ENCODE measurements at places on chromosomes 4 and X.

GRCh38 chr4:105807496-105807895, 87.8 kb upstream of the NPNT start:
- no peak for DNase-seq

- no peak for DNase-seq
These were observed 96.4 kb downstream of the FAM13A start for GRCh38 chr4:88960576-88960975.

- no peak for DNase-seq
These were observed 10.8 kb upstream of the CITED1 start for GRCh38 chrX:72316408-72317110.

- DNase-seq: no peak
These were observed 304 bp upstream of the SPIN2A start for GRCh38 chrX:57137501-57137900.

DNA sequence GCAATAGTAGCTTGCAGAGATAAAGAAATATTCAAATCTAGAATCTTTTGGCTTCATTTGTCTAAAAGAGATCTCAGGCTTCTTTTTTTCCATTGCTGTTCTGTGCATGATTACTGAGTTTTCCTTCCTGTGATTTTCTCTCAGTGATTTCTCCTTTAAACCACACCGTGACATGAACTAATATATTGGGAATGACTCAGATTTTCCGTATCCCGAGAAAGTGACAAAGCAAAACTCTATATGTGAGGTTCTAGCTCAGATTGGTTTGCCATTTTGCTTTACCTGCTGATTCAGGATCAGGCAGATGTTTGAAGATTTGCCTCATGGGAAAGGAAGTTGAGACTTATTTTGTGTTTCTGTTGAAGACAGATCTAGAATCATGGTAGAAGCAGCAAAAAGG, 59.4 kb downstream of the MTHFD2L start:
- DNase-seq: no peak

DNA sequence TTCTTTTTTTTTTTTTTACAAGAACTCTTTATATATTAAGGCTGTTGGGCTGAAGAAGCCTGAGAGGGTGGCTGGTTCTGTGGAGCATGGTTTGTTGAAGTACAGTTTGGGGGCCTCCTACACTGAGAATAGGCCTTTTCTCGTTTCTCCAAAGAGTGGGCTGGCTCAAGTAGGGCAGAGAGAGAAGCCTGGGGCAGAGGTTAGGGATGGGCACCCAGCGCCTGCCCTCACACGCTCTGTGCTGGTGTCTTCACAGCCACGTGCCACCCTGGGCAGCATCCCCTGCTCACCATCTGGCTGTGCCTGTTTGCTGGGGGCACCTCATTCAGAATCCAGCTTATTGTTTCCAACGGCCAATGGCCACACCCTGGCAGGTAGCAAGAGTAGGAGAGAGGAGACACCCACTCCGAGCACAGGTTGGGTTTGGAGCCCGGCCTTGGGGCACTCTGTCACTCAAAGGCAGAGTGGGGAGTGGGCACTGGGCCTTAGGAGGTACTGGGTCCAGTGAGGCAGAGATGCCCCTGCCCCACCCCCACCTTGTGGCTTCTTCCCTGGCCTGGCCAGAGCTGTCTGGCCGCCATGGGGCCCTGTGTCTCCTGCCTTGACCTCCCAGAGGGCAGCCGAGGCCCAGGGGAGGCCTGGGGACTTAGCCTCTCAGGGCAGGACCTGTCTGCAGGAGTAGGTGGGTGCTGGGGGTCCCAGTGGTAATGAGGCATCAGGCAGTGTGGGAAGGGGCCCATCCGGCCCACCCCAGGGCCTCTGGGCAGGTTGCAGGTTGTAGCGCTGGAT, 2.9 kb downstream of the MSANTD1 start:
- no peak for DNase-seq

DNA sequence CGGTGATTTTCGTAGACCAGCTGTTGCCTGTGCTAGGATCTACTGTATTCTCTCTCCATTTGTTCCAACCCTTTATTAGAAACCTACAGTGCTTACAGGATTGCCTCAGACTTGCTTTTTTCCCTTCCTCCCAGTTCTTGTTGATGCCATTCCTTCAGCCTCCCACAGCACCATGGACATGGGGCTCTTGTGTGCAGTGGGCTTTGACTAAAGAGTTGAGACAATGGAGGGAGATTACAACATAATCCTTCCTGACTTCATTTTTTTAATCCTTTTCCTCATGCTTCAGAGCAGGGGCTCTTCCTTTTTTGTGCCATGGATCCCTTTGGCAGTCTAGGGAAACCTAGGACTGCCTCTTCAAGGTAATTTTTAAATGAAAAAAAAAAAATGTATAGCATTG, 92.1 kb downstream of the BMPR1B start:
- no peak for DNase-seq

- no peak for DNase-seq
These were observed 48.6 kb downstream of the MAGEA9 start for GRCh38 chrX:149830192-149830873.

DNA sequence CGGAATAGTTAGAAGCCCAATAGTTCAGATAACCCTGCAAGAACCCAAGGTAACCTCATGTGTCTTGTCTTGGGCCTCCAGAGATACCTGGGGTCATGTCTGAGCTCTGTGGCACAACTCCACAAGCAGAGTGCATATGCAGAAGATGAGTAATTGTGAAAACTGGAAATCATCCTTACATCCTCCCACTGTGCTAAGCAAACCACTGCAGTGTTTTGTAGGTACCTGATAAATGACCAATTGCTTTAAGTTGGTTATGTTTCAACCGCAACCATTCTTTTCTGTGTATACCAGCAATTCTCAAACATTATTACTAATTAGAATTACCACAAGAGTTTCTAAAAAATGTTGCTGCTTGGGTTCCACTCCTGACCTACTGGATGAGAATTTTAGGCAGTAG, 73.2 kb downstream of the CBLL2 start:
- DNase-seq: no peak

DNA sequence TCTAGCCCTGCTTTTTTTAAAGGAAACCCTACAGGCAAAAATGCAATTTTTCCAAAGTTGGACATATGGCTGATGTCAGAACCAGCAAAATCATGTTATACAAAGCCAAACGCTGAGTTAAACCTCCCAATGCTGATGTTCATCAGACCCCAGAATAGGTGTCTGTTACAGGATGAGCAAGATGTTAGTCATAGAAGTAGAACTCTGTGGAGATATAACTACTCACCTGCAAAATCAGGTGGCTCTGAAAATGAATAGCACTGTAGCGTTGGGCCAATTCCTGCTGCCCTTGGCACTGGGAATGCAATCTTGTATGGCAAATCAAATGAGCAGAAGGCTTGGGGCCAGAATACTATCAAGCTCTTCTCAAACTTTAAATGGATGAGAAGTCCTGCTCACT, 634.1 kb downstream of the RPA4 start:
- DNase-seq: no peak

DNA sequence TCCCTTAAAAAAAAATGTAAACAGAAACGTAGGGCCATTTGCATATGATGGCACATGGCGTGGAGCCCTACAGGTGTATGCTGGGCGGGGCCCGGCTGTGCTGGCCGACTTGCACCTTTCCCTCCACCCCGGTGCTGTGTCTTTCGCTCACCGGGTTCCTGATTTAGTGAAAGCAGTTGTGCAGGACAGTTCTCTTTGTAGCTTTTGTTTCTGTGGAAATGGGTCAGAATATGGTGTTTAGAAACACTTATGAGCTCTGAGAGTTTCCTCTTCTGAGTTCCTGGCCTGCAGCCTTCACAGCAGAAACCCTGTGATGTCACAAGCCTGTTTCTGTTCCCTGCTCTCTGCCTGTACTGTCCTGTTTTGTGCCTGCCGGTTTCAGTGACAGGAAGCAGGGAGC, 22.5 kb upstream of the MSANTD1 start:
- no peak for DNase-seq

DNA sequence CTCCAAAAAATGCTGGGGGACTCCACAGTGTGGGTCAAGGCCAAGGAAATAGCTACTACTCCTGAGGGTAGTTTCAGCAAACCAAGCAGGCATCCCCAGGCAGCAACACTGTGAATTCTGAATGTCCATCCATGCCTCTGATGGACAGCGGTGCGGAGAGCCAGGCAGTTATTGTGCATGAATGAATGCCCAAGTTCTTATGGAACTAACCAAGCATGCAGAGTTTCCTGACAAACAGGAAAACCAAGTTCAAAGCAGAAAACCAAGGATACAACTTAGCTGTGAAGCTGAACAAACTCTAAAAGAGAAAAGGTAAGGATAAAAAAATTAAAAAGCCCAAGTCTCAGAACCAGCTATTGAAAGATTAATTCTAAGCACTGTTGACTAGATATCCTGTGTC, 642.6 kb upstream of the HS3ST1 start:
- DNase-seq: no peak

DNA sequence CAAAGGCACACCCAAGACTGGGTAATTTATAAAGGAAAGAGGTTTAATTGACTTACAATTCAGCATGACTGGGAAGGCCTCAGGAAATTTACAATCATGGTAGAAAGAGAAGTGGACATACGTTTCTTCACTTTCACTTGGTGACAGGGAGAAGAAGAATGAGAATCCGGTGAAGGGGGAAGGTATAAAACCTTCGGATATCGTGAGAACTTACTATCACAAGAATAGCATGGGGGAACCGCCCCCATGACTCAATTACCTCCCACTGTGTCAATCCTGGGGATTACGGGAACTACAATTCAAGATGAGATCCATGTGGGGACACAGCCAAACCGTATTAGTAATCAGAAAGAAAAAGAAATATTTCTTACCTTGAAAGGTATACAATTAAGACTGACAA, 782.9 kb upstream of the HS3ST1 start:
- DNase-seq: no peak

DNA sequence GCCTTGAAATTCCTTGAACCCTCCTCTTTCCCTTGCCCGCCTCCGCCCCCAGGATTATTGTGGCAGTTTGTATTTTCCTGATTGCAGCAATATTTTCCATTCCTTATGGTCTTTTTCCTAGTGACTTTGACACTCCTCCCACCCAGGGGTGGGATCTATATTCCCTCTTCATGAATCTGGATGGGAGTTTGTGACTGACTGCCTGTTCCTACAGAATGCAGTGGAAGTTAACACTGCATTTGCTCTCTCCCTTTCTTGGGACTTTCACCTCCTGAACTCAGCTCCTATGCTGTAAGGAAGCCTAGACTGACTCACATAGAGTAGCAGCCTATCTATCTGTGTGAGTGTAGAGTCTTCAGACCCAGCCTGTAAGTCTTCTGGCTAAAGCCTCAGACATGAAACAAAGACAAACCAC, 2.2 kb downstream of the FUNDC2 start:
- no peak for DNase-seq

DNA sequence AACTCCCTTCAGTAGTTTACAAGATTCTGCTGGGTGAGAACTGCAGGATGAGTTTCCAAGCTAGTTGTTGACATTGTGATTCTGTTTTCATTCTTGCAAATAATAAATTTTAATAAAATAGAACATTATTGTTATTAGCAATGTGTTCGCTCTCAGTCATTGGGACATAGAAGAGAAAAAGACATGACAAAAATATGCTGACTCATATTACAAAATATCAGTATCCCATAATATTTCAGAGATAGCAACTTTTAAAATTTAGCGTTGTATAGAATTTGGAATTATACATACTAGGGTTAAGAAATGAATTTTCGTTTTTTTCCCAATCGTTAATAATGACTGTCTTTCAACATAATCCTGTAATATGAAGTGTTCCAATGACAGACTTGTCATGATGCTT, 45.4 kb downstream of the KIT start:
- no peak for DNase-seq

- peak; percentile 1 for DNase-seq
These were observed 68.3 kb downstream of the FMR1NB start for GRCh38 chrX:148049441-148049840.

- no peak for DNase-seq
These were observed 904 bp upstream of the WDR1 start for GRCh38 chr4:10117359-10118047.

DNA sequence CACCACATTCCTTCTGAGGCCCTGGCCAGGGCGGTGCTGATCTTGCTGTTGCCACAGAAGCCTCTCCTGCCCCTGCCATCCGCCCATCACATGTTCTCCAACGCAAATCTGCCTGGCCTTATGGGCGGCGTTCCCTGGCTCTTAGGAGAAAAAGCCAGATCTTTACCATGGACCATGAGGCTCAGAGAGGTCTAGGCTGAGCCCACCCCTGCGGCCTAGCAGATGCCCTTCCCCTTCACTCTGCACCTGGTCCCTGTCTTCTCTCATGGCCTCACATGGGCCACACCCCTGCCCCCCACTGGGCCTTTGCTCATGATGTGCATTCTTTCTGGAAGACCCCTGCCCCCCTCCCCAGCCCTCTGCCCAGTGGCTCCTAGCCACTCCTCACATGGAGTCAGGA, 78.5 kb downstream of the CRMP1 start:
- DNase-seq: no peak

GRCh38 chr4:155679343-155679742, 12.7 kb downstream of the GUCY1A1 start:
- no peak for DNase-seq

DNA sequence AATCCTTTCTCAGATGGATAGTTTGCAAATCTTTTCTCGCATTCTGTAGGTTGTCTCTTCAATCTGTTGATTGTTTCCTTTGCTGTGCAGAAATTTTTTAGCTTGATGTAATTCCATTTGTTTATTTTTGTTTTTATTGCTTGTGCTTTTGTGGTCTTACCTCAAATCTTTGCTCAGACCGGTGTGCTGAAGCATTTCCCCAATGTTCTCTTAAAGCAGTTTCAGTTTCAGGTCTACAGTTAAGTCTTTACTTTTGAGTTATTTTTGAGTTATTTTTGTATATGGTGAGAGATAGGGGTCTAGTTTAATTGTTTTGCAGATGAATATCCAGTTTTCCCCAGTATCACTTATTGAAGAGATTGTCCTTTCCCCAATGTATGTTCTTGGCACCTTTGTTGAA, 18.2 kb upstream of the SLC25A14 start:
- DNase-seq: no peak

DNA sequence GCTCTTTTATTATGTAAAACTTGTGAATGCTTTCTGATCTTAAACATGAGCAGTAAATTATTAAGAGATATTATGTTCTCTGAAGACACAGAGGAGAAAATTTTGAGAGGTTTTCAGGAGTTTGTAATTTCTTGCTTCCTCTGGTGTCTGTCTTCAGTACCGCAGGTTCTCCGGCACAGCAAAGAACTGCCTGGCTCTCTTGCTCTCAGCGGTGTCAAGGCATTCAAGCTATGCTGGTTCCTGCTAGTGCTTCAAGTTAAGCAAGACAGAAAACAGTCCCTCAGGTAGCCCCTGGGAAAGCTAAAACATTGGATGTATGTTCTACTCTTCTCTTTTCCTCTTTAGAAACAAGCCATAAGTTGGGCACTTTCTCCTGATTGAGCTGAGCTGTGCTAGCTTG, 120.2 kb upstream of the CENPE start:
- DNase-seq: no peak

- no peak for DNase-seq
These were observed 170.7 kb upstream of the SMARCAD1 start for GRCh38 chr4:94036964-94037363.

DNA sequence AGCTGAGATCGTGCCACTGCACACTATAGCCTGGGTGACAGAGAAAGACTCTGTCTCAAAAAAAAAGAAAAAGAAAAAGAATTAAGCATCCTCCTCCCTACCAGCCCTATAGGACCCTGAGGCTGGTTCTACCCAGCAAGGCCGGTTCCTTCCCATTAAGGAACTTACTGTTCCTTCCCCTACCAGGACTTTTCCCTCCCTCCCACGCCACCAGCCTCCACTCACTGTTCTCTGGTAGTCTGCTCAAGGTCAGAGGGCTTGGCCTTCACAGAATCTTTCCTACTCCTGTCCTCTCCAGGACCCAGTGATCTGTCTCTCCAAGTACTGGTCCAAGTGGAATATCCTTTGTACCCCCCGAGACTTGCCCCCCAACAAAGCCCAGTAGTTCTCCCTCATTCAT, 1.4 kb downstream of the GRIPAP1 start:
- DNase-seq: no peak

GRCh38 chrX:109959356-109959871, 43.5 kb upstream of the TMEM164 start:
- no peak for DNase-seq

All from effector memory CD8-positive, alpha-beta T cell (primary cell).